Central memory CD4-positive, alpha-beta T cell (primary cell): ENCODE measurements at places on chromosomes 1 and 21.

DNA sequence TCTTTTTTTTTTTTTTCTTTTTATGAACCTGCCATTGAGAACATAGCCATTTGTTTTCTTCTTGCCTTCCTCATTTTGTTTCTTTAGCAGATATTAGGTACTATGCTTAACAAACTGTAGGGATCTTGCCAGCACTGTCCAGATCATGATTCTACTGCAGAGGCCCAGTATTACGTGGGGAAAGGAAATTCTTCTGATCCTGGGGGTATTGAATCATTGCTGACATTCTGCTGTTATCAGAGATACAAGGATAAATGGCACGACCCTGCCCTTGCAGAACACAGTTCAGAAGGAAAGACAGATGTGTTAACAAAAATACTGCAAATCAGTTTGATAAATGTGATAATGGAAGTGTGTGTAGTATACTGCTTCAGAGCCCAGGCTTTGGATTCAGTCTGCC is 56.2 kb downstream of the BTBD8 start:
- DNase-seq, result no peak

DNA sequence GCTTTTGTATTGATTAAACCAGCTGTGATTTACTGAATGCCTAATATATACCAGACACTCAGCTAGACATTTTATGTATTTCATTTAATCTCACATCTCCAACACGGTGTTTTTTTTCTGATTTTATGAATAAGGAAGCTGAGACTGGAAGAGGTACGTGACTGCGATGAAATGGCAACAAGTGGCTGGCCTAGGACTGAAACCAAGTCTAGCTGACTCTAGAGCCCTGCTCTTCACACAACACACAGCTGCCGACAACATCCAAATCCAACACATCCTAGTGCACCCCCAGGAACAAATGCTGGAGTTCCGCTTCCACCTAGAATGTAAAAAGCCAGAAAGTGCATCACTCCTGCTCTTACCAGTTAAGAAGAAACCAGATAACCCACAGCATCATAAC is 10.7 kb upstream of the TOMM20 start:
- no peak for DNase-seq

DNA sequence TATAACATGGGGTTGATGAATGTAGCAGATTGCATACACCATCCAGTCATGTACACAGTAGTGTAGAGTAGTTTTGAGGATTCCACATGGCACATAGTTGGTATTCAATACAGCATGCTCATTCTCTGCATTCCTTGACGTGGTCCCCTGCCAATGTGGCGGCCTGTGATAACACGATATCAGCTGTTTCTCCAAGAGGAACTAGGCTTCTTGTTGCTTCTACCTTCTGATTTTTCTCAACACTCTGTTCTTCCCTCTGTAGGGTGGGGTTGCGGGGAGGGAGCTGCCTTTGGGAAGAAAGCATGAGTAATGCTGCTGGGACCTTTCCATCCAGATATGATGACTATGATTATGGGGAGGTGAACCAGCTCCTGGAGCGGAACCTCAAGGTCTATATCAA is 19.4 kb downstream of the SESN2 start:
- DNase-seq, result no peak

GRCh38 chr1:78830321-78830720 is 176.2 kb downstream of the ADGRL4 start:
- DNase-seq, result no peak

GRCh38 chr1:58887059-58887458 is 103.2 kb upstream of the JUN start:
- DNase-seq, result no peak

- no peak for DNase-seq
Measured at GRCh38 chr21:28431022-28431421, 561.7 kb downstream of the LTN1 start.

GRCh38 chr1:95916616-95917015 is 682.6 kb downstream of the RWDD3 start:
- no peak for DNase-seq

GRCh38 chr21:43728467-43729390 is 9.8 kb downstream of the PDXK start:
- peak; percentile 81 for DNase-seq

DNA sequence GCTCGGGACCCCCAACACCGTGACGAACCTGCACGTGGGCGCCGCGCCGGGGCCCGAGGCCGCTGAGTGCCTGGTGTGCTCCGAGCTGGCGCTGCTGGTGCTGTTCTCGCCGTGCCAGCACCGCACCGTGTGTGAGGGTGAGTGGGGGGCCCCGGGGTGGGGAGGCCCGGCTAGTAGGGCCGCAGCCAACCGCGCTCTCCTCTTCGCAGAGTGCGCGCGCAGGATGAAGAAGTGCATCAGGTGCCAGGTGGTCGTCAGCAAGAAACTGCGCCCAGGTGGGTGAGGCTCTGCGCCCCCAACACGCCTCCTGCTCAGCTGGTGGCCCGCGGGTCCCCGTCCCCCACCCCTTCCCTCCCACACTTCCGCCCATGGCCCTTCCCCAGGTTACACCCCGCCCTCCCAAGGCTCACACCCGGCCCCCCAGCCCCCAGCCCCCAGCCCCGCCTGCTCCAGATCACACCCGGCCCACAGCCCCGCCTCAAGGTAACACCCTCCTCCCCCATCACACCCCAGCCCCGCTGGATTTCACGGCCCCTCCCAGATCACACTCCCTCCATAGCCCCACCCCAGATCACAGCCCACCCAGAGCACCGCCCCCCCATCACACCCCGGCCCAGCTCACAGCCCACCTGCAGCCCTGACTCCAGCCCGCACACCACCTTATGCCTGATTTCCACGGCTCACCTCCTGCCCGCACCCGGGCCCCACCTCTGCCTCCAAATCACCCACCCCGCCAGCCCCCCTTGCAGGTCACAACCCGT is 2.4 kb upstream of the MMP23B start:
- peak; percentile 82 for DNase-seq

DNA sequence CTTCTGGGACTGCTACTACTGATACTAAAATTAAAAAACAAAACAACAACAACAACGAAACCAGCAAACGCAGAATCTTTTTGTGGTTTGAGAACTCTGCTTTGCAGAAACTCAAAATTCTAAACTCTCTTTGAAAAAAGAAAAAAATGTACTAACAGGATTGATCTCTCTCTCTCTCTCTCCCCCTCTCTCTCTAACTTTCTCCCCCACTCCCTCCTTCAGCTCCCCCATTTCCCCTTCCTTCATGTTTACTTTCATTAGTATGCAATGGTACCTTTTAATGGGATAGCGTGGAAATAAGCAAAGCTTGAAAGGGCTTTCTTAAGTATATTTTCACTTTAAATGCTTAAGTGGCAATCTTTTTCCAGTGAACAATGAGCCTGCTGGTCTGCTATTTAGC is 562.6 kb upstream of the ADGRL2 start:
- no peak for DNase-seq

- no peak for DNase-seq
Measured at GRCh38 chr1:101379950-101380349, 143.1 kb downstream of the S1PR1 start.

DNA sequence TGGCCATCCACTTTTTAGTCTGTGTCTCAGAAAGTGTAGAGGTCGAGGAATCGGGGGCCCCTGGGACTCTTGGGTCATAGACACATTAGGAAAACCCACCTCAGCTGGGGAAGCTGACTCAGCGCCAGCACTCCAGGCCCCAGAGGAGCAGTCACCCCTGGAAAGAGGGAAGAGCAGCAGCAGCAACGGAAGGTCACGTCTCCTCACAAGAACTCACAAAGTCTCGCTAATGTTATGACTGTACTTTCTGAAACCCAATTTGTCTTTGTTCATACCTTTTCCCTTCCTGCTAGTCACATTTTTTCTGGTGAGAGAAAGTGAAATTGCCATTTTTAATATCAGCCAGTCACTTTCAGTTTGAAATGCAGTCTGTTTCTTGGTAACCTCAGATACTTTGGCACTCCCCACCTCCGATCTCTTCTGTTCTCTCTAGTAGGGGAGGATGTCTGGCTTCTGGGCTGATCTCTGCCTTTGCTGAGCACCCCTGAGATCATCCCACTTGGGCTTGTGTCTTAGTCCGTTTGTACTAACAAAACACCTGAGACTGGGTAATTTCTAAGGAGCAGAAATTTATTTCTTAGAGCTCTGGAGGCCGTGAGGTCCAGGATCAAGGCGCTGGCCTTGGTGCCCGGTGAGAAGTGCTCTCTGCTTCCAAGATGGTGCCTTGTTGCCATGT is 6.0 kb upstream of the NLRP3 start:
- peak; percentile 38 for DNase-seq

GRCh38 chr1:3640121-3640837 is 9.6 kb downstream of the WRAP73 start:
- DNase-seq, result no peak

- DNase-seq, result peak; percentile 11
Measured at GRCh38 chr1:159211331-159212136, 6.9 kb downstream of the ACKR1 start.

- no peak for DNase-seq
Measured at GRCh38 chr1:163440090-163440489, 118.3 kb downstream of the NUF2 start.

DNA sequence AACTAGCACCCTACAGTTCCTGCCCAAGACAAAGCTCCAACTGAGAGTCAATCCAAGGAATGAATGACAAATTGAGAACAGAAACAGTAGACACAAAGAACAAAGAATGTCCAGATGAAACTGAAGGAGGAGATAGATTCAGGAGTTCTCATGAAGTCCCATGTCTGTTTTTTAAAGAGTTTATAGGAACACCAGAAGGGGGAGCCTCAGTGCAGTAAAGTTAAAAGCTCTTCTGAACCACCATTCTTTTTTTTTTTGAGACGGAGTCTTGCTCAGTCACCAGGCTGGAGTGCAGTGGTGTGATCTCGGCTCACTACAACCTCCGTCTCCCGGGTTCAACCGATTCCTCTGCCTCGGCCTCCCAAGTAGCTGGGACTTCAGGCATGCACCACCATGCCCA is 323.6 kb downstream of the MRPL39 start:
- DNase-seq, result peak; percentile 2

- no peak for DNase-seq
Measured at GRCh38 chr1:207818971-207819451, 67.2 kb downstream of the CD46 start.
